ENCODE measurements at places on chromosomes 13 and 19.
A peak's percentile ranks its signal among the peaks of the same experiment; 100 is the strongest.

GRCh38 chr19:50513746-50514345 lies at the start of gene ASPDH:
Gene ASPDH, minus strand, starts transcription at chr19:50513913. Its CDS starts 90 bp downstream, at chr19:50513823.
- DNase-seq, result no peak

DNA sequence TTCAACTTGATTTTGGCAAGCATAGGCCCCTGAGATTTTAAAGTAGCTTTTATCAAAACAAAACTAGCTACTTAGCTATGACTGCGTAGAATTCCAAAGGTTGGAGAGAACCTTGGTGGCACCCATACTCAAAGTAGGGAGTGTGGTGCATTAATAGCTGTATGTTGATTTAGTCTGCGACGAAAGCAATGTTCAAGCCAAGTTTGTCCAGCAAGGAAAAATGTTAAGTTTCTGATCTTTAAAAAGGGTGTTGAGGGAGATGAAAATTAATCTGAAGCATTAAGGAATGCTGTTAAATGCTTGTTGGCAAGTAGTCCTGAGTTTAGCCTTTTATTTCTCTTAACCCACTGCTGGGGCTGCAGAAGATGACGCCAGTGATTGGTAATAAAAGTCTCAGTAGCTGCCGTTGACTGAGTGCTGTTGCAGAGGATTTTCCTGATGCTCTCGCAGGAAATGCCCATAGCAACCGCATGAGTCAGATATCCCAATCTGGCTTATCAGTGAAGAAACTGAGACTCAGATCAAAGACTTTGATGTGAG lies 75.9 kb upstream of the RNF113B start:
- peak; percentile 53 for DNase-seq

GRCh38 chr13:107864543-107865317 lies 350.6 kb downstream of the LIG4 start:
- peak; percentile 66 for DNase-seq

DNA sequence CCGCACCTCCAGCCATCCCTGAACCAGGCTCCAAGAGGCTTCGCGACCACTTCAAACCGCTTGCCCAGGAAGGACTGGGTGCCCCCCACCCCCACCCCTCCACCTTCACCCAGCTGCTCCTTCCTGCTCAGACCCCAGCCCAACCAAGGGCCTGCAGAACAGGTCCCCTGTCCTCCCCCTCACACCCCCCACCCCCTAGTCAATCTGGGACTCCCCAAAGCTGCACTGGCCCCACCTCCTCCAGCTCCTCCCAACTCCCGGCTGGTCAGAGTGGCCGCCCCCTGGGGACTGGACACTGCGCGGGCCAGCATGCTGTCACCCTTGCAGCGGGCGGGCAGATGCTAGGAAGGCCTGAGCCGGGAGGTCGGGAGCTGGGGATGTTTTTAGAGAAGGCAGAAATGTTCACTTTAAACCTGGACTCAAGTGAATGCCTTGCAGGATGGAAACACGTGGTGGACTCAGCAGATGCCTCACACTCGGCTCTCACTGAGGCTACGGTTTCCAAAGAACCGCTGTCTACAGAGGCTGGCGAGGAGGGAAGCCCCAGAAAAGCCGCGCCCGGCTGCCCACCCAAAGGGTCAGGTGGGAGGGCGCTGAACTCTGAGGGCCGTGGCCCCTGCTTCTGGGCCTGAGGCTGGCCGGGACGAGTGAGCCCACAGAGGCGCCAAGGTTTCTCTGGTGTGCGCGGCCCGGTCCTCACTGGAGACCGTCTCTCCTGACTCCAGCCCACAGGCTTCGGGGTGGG lies 8.0 kb downstream of the RPL36 start:
- DNase-seq, result no peak

GRCh38 chr19:43618921-43619261 lies 538 bp downstream of the ZNF428 start:
- no peak for DNase-seq

GRCh38 chr19:15893477-15893876 lies 4.4 kb downstream of the CYP4F2 start:
- DNase-seq, result no peak

GRCh38 chr13:19967621-19968020 lies 9.1 kb downstream of the ZMYM2 start:
- no peak for DNase-seq

DNA sequence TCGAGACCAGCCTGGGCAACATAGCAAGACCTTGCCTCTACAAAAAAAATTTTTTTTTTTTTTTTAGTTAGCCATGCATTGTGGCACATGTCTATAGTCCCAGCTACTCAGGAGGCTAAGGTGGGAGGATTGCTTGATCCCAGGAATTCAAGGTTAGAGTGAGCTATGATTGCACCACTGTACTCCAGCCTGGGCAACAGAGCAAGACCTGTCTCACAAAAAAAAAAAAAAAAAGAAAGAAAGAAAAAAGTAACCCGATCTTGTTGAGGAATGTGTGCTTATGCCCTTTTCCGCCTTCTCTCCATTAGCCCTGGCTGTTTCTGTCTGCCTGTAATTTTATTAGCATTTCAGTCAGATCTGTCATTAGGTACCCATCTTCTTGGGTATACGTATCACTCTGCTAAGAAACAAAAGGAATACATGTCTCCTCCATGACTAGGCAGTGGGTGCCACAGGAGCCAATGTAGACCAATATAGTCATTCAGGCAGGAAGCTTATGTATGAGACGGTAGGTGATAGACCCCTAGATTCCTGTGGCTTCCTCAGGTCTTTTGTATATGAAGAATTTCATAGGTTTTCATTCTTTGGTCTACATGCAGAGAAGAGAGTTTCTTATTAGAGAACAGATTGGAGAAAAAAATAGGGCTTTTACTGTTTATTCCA lies 59.6 kb upstream of the NPAS1 start:
- DNase-seq, result no peak

DNA sequence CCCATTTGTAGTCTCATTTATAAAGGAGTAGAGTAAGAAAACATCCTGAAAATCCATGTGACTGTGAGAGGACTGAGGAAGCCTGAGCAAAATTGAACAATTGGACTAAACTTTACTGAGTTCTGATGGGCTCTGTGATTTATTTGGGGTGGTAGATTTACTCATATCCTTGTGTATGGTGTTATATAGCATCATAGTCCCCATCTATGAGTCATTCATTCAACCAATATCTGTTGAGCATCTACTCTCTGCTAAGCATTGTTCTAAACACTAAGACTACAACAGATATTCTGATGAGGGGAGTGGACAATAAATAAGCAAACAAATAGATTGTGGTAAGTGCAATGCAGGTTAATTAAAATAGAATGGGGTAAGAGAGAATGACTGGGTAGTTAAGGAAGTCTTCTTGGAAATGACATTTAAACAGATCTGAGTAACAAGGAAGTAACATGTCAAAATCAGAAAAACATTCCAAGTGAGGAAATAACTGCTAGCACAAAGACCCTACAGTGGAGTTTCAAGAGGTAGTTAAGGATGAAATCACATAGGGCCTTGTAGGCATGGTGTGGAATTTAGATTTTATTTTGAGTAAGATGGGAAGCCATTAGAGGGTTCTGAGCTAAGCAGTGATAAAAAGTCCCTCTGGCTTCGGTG lies 36.3 kb upstream of the MLNR start:
- peak; percentile 3 for DNase-seq

- DNase-seq, result peak; percentile 15
Measured at GRCh38 chr13:83121896-83122295, 760.4 kb downstream of the SLITRK1 start.

DNA sequence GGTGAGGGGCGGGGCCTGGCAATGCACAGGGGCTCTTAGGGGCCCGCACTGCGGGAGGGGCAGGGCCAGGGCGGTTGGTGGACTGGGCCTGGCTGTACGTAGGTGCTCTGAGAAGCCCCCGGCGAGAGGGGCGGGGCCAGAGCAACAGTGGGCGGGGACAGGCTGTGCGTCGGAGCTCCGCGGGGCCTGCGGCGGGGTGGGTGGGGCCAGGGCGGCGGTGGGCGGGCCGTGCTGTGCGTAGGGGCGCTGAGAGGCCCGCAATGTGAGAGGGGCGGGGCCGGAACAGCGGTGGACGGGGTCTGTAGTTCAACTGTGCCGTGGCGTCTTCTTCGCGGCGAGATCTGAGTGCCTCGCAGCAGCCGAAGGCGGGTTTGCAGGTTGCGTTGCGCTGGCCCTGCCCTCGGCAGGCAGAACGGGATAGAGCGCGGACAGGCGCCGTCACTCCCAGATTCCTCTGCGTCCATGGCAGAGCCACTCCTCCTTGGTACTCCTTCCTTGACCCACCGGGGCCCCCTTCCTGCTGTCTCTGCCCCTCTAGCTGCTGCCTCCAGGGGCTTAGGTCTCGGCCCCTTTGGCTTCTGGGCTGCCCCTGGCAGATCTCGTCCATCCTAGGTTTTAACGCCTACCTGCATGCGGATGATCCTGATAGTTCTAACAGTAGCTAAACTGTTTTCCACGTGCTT lies 33.2 kb downstream of the CCNE1 start:
- peak; percentile 91 for DNase-seq

DNA sequence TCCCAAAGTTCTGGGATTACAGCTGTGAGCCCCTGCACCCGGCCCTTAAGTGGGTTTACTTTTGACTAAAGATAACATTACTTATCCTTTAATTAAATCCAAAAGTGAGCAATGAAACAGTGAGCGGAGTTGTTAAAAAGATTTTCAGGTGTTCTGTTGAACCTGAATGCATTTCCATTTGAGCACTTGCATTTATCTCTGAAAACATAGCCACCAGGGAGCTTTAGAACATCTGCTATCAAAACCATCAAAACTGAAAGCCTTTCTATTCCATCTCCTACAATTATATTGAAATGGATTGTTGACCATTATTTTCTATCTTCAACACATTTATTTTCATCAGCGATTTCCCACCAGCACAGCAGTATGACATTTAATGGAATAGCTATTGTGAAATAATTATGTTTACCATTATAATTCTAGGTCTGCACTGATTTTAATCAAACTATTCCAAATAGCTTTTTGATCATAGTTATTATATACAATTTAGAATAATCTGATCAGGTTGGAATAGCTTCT lies 269.0 kb downstream of the FGF14 start:
- no peak for DNase-seq

- no peak for DNase-seq
Measured at GRCh38 chr19:39170386-39171231, 26.2 kb upstream of the NCCRP1 start.

- no peak for DNase-seq
Measured at GRCh38 chr19:3512562-3513228, 6.6 kb downstream of the FZR1 start.

- no peak for DNase-seq
Measured at GRCh38 chr13:53241891-53242348, 213.3 kb downstream of the OLFM4 start.

GRCh38 chr13:27522847-27523246 lies 72.5 kb upstream of the MTIF3 start:
- no peak for DNase-seq

- no peak for DNase-seq
Measured at GRCh38 chr19:11073568-11073967, 15.7 kb upstream of the LDLR start.

DNA sequence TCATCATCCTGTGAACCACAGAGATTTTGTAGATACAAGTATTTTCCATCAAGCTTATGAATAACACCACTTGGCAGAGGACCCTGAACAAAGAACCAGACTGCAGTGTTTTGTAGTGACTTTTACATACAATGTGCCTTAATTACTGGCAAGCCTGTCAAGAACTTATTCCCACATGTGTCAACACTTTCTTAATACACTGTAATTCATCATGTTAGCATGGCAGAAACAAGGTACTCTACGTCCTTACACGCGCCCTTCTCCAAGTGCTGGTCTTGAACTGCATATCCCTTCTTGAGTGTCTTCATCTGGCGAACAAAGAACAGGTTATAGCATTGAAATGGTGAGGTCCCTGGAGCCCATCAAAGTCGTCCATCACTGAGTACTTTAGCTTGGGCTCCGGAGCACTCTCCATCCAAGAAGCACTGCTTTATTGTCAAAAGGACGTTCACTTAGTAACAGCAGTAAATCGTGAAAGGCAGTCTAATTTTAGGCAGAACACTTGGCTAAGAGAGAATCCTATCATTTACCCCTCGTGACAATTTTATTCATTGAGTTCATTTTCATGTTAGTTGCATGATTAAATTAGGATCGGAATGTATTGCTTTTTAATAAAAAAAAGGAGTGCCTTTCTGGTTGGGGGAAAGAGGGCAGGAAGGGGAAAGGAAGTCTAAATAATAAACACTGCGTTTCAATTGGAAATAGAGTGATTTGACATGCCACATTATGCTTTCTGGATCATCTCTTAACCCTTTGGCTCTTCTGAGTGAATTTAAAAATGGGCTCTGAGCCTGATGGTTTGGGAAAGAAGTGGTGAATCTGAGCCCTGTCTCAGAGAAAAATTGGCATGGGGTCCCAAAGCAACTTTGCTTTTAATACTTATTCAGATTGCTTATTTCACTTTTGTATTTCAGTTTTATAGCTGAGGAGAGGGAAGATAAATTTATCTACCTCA lies 376.1 kb downstream of the DLEU7 start:
- DNase-seq, result no peak

DNA sequence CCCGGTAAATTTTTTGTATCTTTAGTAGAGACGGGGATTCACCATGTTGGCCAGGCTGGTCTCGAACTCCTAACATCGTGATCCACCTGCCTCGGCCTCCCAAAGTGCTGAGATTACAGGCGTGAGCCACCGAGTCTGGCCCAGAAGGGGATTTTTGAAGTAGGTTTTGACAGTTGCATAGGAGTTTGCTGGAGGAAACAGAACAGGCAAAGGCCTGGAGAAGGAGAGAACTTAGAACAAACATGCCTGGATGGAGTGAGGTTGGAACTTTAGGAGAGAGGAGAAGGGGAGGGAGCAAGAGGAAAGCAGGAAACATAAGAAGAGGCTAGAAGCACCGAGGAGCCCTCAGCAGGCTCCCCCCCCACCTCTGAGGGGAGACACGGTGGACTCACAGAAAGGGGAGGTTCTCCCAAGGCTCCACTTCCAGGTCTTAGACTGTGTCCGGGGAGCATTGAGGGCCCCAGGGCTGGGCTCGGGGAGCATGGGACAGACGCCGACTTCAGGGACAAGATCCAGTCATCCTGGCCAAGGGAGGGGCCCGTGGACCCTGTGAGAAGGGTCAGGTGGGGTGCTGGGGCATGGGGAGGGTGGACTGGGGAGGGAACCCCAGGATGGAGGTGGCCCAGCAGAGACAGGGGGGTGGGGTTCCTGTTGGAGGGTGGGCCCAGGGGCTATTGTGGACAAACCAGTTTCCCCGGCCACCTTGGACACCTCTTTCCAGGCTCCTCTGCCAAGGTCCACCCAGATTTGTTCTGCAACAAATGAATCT lies 1.8 kb upstream of the FBN3 start:
- no peak for DNase-seq

DNA sequence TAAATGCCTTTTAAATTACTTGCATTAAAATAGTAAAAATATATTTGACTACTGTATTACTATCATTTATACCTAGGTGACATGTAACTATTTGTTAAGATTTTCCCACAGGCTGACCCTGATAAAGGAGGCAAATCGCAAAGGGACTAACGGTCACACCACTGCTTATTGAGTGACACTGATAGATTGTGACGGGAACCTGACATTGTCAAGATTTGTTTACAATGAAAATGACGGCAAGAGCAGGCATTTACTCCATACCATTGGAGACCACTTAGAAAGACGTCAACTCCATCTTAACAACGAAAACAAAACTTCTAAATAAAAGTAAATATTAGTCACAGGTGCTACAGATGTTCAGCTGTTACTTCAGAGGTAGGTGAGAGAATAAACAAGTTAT lies 289.0 kb downstream of the DACH1 start:
- DNase-seq, result no peak

- DNase-seq, result peak; percentile 87
Measured at GRCh38 chr19:18112989-18113478, 15.5 kb downstream of the MAST3 start.

Data from cardiac fibroblast (primary cell).